NCI-H1436 (cell line): ENCODE measurements at places on chromosomes 7 and 10.

GRCh38 chr7:109864230-109864629 is 1226.7 kb upstream of the LRRN3 start:
- DNase-seq, result no peak

GRCh38 chr10:34758447-34758996 is 56.6 kb downstream of the PARD3 start:
- DNase-seq, result no peak

GRCh38 chr7:106618480-106618879 is 42.5 kb downstream of the CCDC71L start:
- no peak for DNase-seq

- DNase-seq, result no peak
Measured at GRCh38 chr7:102169651-102170392, 116.8 kb upstream of the SH2B2 start.

GRCh38 chr7:28290496-28290895 is 109.9 kb upstream of the JAZF1 start:
- no peak for DNase-seq

- peak; percentile 10 for DNase-seq
Measured at GRCh38 chr10:3131098-3131497, 41.5 kb downstream of the PITRM1 start.

DNA sequence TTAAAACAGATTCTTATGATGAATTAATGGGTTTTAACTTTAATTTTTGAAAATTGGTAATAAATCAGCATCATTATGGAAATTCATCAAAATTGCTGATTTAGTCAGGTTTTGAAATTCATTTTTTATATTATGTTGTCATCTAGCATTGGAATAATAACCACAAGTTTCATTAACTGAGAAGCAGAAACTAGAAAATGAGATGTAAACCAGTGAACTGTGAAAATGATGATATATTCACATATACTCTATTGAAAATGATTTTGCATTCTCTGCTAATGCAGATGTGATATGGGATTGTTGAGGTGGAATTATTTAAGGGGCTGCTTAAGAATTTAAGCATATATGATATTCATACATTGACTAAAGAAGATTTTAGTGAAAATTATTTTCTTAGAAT is 316.1 kb upstream of the FZD1 start:
- no peak for DNase-seq

- DNase-seq, result no peak
Measured at GRCh38 chr10:47077941-47078340, 166.7 kb downstream of the PTPN20 start.

DNA sequence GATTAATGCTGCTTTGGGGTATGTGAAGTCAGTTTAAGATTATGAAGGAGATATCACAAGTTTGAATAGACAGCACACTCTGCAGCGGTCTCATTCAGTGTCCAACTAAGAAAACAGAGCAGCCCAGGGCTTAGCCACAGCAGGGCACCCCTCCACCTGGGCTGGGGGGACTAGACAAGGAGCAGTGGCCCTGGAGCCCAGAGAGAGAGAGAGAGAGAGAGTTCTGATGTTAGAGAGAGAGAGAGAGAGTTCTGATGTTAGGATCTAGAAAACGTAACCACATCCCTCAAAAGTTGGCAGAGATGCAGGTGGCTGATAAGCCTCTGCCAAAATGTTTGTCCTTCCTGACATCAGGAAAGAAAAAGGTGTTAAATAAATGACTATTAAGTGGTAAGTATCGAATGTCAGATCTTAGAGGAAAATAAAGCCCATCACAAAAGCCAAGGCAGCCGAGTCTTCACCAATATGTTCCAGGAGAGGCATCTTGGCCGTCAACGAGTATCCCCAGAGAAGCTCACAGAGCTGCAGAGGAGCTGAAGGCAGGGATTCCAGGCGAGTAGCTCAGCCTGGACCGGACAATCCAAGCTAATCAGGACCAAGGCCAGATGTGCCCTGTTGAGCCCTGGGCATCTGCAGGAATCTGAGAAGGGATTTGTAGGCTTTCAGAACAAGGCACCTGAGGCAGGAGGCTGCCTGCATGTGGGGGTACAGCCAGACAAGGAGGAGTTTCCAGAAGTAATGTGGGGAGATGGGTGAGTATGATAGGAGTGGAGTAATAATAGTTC is 150.1 kb upstream of the TCF7L2 start:
- no peak for DNase-seq

DNA sequence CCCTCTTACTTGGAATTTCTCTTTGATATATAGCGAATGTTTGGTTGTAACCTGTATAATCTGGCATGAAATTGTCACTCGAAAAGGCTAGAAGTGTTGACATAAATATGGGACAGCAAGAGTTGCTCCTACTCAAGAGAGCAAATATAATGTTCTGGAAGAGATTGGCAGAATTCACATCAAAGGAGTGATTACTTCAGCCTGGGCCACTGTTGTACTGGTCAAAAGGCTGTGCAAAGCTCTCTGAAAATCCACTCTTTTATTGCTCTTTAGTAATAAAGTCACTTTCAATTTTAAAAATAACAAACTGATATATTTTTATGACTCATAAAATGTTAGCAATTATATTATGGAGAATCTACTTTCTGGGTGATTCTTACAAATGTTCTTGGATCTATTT is 58.2 kb downstream of the CFTR start:
- no peak for DNase-seq

DNA sequence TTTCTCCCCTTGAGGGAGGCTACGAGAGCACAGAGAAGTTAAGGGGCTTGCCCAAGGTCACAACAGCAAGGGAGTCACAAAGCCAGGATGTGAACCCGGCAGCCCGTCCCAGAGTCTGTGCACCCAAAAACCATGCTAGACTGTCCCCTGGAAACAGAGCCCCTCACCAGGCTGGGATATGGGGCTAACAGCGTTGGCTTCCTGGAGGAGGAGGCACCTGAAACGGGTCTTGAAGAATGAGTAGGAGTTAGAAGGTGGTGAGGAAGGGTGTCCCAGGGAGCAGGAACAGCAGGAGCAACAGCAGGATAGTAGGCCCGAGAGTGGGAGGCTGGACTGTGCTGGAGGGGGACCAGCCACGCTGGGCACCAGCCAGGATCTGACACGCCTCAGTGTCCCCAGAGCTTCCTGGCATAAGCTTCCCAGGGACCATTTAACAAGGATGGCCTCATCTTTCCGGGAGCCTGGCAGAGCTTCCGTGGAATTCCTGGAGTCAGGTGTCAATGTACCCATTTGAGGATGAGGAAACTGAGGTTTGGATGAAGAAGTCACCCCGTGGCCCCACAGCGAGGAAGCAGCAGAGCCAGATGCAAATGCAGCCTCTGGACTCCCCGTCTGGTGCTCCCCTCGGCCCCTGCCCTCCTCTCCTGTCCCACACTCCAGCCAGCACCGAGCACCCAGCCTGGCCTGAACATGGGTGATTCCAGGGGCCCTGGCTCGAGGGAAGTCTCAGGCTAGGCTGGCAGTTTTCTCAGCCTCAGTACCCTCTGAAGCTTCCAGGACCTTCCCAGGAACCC is 3.3 kb upstream of the GRIFIN start:
- no peak for DNase-seq

DNA sequence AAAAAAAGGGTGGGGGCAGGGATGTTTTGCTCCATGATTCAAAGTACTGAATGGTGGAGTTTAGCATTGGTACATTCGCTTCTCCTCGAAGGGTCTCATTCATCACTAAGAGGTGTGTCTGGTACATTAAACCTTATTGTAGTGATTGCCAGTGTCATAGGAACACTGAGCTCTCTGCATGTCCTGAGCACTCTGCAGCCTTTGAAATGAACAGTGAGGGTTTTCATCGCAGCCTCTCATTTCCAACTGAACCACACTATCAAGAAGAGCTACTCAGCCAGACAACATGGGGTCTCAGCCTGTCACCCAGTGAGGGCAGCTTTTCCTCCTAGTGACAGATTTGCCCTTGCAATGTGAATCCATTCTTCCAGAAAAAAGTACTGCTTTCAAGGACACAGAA is 7.6 kb upstream of the DEPP1 start:
- no peak for DNase-seq

DNA sequence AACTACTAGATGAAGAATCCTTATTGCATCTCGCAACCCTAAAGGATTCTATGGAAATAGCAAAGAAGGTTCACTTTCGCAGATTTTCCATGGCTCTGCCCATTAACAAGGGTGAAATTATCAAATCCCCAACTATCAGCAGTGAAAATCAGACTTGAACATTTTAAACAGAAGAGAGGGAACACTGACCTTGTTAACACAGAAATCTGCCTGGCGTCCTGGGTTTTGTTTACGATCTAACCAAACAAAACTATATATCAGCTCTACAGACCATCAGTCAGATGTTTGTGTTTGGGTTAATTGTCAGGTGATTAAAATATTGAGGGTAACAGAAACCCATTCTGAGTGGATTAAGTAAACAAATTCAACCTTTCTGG is 1.9 kb downstream of the CTTNBP2 start:
- DNase-seq, result no peak

GRCh38 chr10:16195178-16195769 is 241.5 kb upstream of the PTER start:
- no peak for DNase-seq

GRCh38 chr10:104824380-104825006 is 183.4 kb downstream of the SORCS3 start:
- no peak for DNase-seq

DNA sequence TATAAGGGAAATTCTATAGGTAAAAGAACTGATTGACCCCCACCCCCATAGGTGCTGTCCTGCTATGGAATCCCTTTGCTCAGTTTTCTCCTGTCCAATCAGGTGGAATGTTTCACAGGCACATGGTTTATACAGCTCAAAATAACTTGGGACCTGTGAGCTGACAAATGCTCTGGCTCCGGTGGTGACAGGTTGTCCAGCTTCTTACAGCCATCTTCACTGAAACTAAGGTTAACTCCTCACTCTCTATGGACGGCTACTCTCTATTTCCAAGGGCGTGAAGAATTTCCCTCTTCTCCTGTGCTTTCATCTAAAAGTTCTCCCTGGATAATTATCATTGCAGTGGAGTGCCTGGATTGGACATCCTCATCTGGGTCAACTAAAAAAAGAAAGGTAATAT is at the start of gene MYPN:
MYPN (plus strand) TSS at position 158 of the 400 bp plus-strand sequence. CDS start 11,951 bp downstream, outside the sequence.
- no peak for DNase-seq

DNA sequence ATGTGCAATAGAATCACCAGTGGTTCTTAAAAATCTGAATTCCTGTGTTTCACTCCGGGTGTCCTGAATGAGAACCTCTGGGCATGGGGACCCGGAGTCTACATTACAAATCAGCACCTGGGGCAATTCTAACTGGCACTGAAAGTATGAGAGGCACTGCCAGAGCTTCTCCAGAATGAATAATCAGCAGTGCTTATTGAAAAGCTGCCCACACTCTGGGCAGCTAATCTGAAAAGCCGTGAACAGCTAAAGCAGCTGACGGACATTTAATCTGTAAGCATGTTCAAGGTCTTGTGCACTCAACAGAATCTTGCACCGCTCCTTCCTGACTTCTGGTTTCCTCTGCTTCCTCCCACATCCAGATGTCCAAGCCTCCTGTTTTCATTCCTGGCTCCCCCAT is 113.3 kb upstream of the KIF5B start:
- DNase-seq, result no peak

GRCh38 chr10:104895981-104896380 is 254.9 kb downstream of the SORCS3 start:
- no peak for DNase-seq

GRCh38 chr7:3250725-3251124 is 50.3 kb upstream of the SDK1 start:
- DNase-seq, result no peak

GRCh38 chr7:127304087-127304486 is 51.3 kb upstream of the GRM8 start:
- DNase-seq, result no peak

DNA sequence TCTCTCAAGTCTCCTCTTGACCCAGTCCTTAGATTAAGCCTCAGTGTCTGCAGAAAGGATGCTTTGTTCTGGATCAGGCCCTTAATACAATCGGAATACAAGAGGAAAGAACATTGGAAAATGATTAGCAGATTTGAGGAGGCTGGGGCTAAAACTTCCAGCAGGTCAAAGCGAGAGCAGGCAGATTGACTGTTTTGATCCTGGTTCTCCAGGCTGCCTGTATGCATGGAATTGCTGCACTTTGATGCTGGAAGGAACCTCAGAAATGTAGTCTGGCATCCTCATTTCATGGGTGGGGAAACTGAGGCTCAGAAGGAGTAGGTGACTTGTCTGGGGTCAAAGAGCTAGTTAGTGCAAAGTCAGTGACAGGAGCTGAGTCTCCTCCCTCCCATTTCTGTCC is 202.8 kb downstream of the EMX2 start:
- no peak for DNase-seq

GRCh38 chr7:157660971-157661610 is 324.3 kb downstream of the DNAJB6 start:
- no peak for DNase-seq

GRCh38 chr10:120614680-120615079 is 157.7 kb downstream of the PLPP4 start:
- no peak for DNase-seq

GRCh38 chr10:52706332-52707070 is 66.1 kb downstream of the MBL2 start:
- DNase-seq, result no peak

GRCh38 chr10:17175551-17175950 is 25.9 kb downstream of the TRDMT1 start:
- no peak for DNase-seq

DNA sequence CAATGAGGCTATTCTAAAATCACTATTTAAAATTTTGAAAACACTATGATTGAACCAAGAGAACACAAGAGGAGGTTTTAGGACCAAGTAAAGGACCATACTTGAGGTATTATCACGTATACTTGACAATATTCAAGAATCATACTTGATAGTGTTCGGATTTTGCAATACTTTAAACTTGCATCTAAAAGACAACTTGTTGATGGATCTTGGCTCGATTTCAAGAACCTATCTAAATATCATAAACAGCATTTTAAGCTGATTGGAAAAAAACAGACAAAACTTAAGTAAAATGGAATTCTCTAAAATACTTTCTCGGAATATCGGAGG is 1.3 kb downstream of the NAMPT start:
- no peak for DNase-seq

GRCh38 chr7:137886746-137887145 is 40.0 kb upstream of the DGKI start:
- DNase-seq, result no peak

GRCh38 chr7:128362670-128363069 is 1.2 kb upstream of the PRRT4 start:
- DNase-seq, result no peak

GRCh38 chr10:11326913-11327616 is 284.4 kb downstream of the USP6NL start:
- DNase-seq, result no peak

- DNase-seq, result no peak
Measured at GRCh38 chr10:12724807-12725579, 276.5 kb downstream of the CCDC3 start.
